ENCODE measurements at places on chromosomes 12 and 14.

DNA sequence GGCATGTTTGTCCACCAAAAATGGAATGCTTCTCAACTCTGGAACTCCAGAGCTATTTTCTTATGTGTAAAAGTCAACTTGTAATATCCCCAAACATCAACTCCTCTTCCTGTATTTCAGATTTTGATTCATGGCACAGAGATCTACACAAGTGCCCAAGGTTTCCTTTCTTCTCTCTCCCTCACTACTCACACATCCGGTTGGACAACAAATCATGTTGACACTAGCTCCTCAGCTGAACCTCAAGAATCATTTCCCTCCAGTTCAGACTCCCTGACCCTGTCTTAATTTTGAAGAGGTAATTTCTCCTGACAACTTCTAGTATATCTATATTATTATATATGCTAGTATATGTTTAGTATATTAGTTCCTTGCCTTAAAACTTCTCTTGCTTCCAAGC is 485.4 kb upstream of the CCDC196 start:
- H3K4me1 ChIP-seq: no peaks in the 10 kb centered on the region
- no peaks in the 10 kb centered on the region for H3K36me3 ChIP-seq
- no peak overlapping the region for H3K4me3 ChIP-seq
- peaks cover 1% of the 10 kb centered on the region for H3K27me3 ChIP-seq
- no peak overlapping the region for H3K27ac ChIP-seq
- no peak for DNase-seq

GRCh38 chr14:64951724-64952123 is 9.2 kb upstream of the GPX2 start:
- DNase-seq: peak; percentile 37
- peak overlapping the region; percentile 19 for H3K4me3 ChIP-seq
- no peaks in the 10 kb centered on the region for H3K36me3 ChIP-seq
- peaks cover 44% of the 10 kb centered on the region for H3K4me1 ChIP-seq
- peak overlapping the region; percentile 96 for H3K27ac ChIP-seq

DNA sequence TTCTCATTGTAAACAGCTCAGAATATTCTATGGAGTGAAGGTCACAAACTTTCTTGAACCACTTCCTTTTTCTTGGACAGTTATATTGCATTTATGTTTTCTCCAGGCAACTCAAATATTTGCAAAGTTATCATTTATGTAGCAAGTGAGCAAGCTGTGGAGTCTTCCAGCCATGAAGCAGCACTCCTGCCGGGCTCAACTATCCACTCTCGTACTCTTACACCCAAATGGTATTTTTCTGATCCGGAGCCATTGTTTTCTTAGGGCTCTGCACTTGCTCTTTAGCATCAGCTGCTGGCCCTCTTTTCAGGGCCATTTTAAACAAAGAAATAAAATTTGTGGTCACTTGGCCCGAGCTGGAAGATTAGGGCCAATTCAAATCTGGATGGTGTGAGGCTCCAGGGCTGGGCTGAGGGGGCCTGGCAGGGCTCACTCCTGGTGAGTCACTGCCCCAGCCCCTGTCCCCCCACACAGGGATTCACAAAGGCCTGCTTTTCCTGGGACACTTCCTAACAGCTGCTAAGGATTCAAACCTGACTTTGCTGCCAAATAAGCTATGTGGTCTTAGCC is 19.7 kb downstream of the SYNE3 start:
- no peaks in the 10 kb centered on the region for H3K27me3 ChIP-seq
- H3K27ac ChIP-seq: no peak overlapping the region
- DNase-seq: no peak

DNA sequence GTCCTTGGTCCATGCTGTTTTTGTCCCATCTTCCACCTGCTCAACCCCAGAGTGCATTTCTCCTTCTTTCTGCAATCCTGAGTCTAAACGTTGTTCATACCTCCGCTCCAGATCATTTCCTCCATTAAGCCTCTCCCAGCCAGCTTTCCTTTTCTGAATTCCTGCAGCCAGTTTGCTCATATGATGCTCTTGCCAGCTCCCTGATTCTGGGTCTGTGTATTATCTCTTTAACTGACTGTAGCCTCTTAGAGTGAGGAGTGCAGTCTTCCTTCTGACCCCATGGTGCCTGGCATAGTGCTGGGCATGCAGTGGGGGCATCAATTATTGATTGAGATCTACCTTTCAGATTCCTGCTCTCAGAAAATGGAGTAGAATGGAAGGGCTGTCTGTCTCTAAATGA is 11.5 kb upstream of the TBPL2 start:
- no peaks in the 10 kb centered on the region for H3K36me3 ChIP-seq
- no peak for DNase-seq
- no peak overlapping the region for H3K4me3 ChIP-seq
- no peaks in the 10 kb centered on the region for H3K4me1 ChIP-seq
- no peaks in the 10 kb centered on the region for H3K27me3 ChIP-seq

DNA sequence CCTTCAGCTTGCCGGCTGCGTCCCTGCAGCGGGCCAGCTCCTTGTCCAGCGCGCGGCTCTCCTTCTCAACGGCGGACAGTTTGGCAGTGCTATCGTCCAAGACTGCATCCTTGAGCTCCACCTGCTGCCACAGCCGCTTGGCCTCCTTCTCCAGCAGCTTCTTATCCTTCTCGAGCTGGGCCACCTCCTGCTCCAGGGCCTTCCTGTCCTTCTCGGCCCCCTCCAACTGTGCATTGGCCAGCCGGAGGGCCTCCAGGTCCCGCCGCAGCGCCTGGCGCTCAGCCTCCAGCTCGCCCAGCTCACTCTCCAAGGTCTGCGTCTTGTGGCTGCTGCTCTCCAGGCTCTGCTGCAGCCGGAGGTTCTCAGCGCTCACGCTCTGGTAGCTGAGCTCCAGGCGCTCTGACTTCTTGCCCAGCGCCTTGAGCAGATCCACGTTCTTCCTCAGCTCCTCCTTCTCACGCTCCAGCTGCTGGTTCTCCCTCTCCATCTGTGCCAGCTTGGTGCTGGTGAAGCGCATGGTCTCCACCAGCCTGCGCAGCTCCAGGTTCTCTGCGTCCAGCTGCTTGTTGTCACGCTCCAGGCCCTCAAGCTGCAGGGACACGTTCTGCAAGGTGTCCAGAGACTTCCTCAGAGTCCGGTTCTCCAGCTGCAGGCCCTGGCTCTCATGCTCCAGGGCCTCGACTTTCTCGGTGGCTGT is 68.8 kb upstream of the GPR68 start:
- no peaks in the 10 kb centered on the region for H3K4me1 ChIP-seq
- no peak overlapping the region for H3K4me3 ChIP-seq
- no peaks in the 10 kb centered on the region for H3K27me3 ChIP-seq

- DNase-seq: no peak
- no peaks in the 10 kb centered on the region for H3K27me3 ChIP-seq
- H3K36me3 ChIP-seq: no peaks in the 10 kb centered on the region
- no peaks in the 10 kb centered on the region for H3K4me1 ChIP-seq
- H3K27ac ChIP-seq: no peak overlapping the region
Measured at GRCh38 chr14:51554953-51555352, 96.8 kb upstream of the FRMD6 start.

GRCh38 chr12:18183141-18183540 is 78.2 kb upstream of the PIK3C2G start:
- H3K36me3 ChIP-seq: no peaks in the 10 kb centered on the region
- no peak overlapping the region for H3K27ac ChIP-seq
- no peaks in the 10 kb centered on the region for H3K27me3 ChIP-seq
- H3K4me3 ChIP-seq: no peak overlapping the region
- no peak for DNase-seq
- no peaks in the 10 kb centered on the region for H3K4me1 ChIP-seq

GRCh38 chr14:102450206-102451063 is 59.1 kb downstream of the ANKRD9 start:
- DNase-seq: no peak
- no peaks in the 10 kb centered on the region for H3K36me3 ChIP-seq
- no peaks in the 10 kb centered on the region for H3K27me3 ChIP-seq

DNA sequence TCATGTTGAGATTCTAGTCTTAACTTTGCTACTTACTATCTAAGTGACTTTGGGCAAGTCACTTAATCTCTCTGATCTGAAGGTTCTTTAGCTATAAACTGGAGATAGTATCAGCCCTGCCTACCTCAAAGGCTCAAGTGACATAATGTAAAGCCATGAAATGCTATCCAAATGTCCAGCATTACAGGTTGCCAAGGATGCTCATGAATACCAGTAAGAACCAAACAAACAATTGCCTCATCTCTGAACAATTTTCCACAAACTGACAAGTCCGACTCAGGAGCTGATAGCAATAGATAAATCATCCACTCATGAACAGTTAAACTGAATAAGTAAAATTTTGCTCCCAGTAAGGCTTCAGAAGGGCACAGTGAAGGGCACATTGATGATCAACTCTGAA is 51.5 kb downstream of the LMNTD1 start:
- H3K27ac ChIP-seq: no peak overlapping the region
- H3K4me1 ChIP-seq: no peaks in the 10 kb centered on the region
- H3K4me3 ChIP-seq: no peak overlapping the region

DNA sequence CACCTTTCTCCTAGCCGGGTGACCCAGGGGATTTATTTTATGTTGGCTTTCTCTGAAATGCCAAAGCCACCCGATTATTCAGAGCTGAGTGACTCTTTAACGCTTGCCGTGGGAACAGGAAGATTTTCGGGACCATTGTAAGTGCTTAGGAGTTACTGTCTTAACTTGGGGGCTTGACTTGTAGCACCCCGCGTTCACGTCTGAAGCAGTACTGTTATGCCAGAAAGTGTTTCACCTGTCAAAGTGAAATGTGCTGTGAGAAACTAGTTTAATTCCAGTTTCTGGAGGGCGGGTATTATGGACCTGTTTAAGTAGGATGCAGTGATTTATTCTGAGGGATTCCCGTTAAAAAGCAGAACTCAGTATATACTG is 218 bp downstream of the LYSET start:
- peaks cover 6% of the 10 kb centered on the region for H3K36me3 ChIP-seq
- no peak for DNase-seq
- H3K27me3 ChIP-seq: no peaks in the 10 kb centered on the region
- H3K4me3 ChIP-seq: peak overlapping the region; percentile 89
- peak overlapping the region; percentile 92 for H3K27ac ChIP-seq

Measured in psoas muscle (tissue), 8 donors.